Stimulated activated CD4-positive, alpha-beta T cell treated with anti-CD3 and anti-CD28 coated beads, Interleukin-12 subunit alpha, Interleukin-12 subunit beta, amount 100 ng/mL, for 4 hours (primary cell): ENCODE measurements at places on chromosomes 3 and 15.

- DNase-seq: peak; percentile 64
Measured at GRCh38 chr3:50573566-50574443, 4.5 kb downstream of the HEMK1 start.

DNA sequence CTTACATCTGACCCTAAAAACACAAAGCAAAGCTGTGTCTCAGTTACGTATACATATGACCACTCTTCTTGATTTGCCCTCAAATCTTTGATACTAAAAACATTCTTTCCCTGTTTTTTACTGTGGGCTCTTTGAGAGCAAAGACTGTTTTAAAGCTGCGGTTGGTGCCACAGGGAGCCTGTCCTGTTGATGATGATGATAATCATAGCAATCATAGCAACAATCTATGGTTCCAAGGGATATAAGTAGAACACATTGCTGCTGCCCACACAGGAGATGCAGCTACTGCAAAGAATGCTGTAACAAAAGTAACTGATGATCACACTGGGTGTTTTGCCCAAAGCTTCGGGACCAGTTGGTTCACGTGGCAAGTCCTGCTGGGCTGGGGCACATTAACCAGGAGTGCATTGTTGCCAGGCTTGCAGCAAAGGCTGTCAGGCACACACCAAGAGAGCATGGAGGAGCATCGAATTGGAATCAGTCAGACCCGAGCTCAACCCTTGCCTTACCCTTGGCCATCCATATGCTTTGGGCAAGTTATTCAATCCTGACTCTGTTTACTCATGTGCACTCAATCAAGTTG lies 131.4 kb upstream of the EIF1B start:
- no peak for DNase-seq

DNA sequence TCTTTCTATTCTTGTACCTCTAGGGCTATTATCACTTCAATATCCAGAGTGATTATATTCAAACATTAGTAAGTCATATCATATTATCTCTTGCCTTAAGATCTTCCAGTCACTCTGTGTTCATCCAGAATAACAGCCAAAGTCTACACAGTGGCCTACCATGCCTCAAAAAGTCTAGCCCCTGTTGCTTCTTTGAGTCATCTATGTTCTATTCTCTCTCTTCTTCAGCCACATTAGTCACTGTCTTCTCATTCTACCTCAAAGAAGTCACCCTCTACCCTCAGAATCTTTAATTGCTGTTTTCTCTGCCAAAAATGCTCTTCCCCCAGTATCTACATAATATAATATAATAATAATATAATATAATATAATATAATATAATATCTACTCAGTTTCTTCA lies 356.0 kb downstream of the NLGN1 start:
- no peak for DNase-seq

DNA sequence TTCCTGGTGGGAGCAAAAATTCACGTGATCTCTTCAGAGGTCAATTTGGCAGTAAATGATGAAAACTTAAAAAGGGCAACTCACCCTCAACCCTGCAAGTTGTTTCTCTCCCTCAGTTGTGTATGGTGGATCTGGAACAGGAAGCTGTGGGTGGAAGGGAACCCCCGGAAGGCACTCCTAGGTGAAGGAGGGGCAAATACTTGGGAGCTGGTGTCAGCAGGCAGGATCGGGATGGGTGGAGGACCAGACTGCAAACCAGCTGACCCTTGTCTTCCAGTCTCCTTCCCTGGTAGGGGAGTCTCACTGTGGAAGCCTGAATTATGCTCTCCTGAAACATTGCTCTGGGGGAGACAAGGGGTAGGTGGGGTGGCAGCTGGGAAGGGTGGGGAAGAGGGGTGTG lies 33.5 kb downstream of the PRR23E start:
- no peak for DNase-seq

- DNase-seq: no peak
Measured at GRCh38 chr15:27514526-27514925, 543.5 kb downstream of the GABRG3 start.

DNA sequence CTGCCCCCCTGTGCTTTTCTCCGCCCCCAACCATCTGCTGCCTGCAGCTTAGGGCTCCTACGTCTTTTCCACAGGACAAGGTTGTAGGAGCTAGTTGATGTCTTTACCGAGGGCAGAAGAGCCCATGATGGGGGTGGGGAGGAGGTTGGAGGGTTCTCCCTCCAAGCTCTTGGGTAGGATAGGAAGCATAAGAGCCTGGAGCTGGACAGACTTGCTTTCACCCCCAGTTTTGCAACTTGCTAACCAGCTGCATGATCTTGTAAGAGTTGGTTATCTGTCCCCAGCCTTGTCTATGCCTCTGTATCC lies 856 bp downstream of the ABCF3 start:
- DNase-seq: no peak

- no peak for DNase-seq
Measured at GRCh38 chr15:63037976-63038720, 4.4 kb upstream of the TPM1 start.

DNA sequence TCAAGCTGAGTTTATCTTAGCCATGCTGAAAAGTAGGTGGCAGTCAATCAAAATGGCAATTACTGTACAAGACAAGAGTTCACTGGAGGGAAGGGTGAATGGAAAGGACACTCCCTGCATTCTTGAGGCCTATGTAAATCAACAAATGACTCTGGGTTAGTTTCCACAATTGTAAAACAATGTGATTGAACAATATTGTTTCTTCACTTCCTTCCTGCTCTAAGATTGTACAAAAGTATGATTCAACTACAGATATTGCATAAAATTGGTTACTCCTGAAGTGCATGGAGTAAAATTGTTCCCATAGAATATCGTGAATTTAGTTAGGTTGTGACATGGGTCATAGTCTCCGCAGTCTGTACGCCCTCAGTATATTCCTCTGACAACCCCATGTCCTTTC lies 277.6 kb downstream of the LPP start:
- no peak for DNase-seq

DNA sequence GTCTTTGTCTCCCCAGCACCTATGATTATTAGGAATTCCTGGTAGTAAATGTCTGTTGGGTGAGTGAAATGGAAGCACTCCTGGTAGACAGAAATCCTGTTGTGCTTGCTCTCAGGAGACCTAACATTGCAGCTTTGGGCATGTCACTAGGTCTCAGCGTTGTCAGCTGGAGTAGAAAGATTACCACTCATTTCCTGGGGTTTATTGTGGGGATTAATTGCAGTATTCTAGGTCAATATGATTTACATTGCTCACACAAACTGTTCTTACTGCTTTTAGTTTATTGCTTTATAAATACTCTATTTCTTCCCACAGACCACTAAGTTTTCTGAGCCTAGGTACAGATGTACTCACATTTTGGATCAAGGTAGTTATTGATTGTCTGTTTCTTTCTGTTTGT lies 5.1 kb downstream of the TSEN2 start:
- no peak for DNase-seq

- DNase-seq: no peak
Measured at GRCh38 chr3:100781301-100781700, 72.0 kb downstream of the TFG start.

GRCh38 chr3:62260655-62261054 lies 112.7 kb downstream of the FEZF2 start:
- DNase-seq: no peak

DNA sequence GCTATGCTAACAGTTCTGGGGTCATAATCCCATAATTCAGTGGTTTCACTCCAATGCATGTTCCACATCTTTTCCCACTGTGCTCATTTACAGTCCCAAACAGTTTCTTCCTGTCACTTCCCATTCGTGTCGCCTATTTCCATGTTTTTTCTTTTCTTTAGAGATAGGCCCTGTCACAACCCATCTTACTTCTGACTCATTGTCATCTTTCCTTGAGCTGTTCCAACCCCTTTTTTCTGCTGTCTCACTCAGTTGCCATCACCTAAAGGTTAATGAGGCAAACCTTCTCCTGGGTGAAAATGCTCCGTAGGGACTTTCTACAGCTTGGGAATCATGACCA lies 814.5 kb downstream of the VGLL3 start:
- no peak for DNase-seq

GRCh38 chr3:101637451-101637850 lies 39.5 kb downstream of the ZBTB11 start:
- DNase-seq: no peak

GRCh38 chr3:151445273-151446001 lies 15.4 kb downstream of the IGSF10 start:
- no peak for DNase-seq

- DNase-seq: no peak
Measured at GRCh38 chr3:186788482-186789370, 5.3 kb downstream of the EIF4A2 start.

- peak; percentile 49 for DNase-seq
Measured at GRCh38 chr15:76987896-76988860, 6.7 kb upstream of the PSTPIP1 start.

DNA sequence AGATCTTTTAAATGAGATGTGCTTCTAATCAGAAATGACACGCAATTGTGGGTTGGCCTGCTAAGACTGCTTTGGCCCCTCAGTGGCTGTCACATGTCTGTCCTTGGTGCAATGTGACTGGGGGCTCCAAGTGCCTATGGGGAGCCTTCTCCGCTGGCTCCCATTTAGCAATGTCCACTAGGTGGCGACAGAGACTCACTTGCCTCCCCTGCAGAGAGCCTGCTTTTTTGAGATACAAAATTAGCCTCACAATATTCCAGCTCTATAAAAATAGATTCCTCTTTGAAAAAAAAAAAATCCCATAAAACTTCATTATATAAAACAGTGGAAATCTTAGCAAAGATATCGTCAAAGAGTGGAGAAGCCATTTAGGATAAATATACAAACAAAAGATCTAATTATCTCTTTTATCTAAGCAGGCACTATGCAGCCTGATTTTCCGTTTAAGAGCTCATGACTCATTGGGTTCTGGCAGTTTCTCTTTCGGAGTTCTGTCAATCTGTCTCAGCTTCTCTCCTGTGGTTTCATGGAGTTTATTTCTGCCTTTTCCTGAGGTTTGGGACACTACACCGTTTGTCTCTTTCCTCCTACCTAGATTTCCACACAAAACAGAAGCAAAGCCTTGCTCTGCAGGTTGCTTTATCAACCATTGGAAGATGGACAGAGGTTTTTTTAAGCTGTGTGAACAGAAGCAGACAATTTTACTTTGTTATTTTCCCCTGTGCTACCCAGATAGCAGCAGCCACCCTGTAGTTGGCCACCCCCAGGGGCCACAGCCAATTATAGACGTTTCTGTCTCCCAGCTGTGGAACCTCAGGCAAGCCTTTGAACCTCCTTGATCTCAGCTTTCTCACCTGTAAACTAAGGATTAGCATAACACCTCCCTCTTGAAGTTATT lies 68.4 kb upstream of the TNFAIP8L3 start:
- peak; percentile 53 for DNase-seq
